ENCODE measurements at places on chromosomes 6 and 20.
A peak's percentile ranks its signal among the peaks of the same experiment; 100 is the strongest.

- DNase-seq: peak; percentile 10
These were observed 146.3 kb downstream of the MTFR2 start for GRCh38 chr6:136103763-136104311.

DNA sequence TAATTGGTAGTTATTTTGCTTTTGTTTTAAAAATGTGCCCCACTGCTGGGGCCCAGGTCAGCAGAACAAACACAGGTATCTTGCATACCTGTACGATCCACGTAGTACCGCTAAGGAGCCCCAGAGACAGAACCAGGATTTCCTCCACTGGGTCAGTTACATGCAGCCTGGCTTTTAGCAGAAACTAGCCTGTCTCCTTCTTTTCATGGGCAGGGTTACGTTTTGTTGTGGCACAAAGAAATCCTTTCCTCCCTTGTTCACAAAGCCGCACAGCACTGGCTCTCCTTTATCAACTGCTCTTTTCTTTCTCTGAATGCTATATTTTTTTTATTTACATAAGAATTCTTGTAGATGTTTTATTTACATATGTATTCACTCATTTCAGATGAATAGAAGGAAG, 190.3 kb upstream of the POU3F2 start:
- no peak for DNase-seq

DNA sequence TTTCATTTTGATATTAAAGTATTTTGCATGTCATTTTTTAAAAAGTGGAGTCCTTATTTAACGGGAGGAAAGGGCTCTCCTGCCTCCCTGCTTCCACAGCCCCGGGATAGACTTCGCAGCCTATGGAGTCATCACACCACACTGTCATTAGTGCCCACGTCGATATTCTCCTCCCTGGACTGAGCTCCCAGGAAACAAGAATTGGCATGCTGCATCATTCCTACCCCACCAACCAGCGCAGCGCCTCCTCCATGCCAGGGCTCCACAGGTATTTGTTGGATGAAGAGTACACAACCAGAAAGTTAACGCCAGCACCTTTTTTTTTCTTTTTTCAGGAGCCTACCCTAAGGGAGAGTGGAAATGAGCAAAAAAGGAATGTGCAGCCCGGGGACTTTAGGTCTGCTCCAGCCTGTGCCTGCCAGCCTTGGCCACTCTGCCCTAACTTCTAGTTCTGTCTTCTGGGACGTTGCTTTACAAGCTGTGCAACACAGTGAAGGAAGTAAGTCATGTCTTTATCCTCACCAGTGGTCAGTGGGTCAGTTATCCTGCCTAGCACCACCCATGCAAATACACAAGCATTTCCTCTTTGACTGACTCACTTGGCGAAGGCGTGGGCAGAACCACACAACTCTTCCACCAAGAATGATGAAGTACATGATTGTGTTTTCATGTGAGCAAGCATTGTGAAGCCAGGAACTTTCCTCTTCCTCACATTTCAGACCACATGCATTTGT, 180.7 kb upstream of the UST start:
- no peak for DNase-seq

DNA sequence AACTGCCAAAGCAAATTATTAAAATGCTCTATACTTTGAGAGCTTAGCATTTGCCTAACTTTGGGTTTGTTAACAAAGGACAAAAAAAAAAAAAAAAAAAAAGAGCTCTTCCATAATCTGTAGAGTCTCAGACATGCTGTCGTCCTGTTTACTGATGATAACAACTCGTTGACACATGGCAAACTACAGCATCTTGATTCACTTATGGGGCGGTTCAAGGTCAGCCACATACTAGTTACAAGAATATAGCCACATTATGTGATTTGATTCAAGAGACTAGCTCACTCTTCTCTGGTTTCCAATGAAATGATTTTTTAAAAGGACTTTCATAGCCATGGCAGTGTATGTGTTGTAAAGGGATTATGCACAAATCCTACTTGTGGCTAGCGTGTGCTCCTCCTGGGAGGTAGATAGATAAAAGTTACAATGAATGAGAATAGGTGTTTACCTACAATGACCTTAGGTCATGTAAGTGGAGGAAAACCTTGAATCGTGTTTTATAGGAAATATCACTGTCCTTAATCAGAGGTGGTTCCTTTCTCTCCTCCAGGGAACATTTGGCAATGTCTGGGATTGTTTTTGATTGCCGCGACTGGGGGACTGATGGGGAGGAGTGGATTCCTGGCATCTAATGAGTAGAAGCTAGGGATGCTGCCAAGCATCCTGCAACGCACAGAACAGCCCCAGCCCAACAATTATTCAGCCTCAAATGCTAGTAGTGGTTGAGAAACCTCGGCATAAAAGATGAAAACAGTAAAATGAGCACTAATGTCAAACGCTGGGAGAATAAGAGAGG, 969.2 kb upstream of the SLC35B3 start:
- DNase-seq: no peak

DNA sequence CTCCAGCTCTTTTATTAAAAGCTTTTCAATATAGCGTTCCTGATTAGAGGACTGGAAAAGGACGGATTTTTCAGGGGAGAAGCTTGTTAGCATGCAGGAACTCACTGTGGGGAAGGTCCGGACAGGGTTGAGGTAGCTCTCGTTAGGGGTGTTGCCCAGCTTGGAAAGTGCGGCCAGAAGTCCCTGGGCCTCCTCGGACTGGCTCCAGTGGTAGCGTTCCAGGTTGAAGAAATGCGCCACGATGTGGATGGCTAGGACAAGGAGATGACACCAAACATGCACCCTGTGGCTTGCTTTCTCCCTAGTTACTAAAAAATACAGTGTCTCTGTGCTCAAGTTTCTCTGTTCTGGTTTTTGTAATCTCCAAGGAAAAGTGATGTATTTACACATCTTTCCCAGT, 12.5 kb downstream of the NOX3 start:
- no peak for DNase-seq

GRCh38 chr6:17064975-17065374, 36.9 kb upstream of the STMND1 start:
- DNase-seq: no peak

Measured in body of pancreas (tissue), 4 donors.